ENCODE measurements at places on chromosomes 4 and X.

DNA sequence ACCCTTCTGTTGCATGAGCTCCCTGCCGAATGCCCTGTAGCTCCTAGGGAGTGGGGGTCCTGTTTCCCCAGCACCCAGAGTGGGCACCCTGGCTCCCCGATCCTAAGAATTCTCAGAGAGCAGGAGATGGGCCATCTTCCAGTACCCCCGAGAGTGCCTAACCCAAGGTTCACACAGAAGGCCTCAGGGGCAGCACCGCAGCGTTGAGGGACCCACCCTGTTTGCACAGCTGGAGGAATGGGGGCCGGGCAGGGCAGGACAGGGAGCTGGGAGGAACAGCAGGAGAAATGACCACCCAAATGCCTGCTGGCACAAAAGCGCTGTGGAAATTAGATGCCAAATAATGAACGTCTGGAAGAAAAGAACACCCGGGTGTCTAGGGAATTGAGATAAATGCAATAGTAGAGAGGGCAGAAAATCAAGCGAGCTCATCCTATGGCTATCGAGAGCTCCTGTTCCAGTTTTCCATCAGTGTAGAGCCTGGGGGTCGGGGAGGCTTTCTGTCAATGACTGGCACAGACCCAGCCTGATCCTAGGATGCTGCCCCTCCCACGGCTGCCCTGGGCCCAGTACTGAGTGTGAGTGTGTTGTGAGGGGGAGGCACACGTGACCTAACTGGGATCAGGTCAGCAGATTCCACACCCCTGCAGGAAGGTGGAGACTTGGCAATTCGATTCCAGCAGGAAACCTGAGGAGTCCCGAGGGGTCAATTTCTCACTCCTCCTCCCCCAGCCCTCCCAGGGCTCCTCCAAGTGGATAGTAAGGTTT is 25.7 kb downstream of the SEPTIN6 start:
- no peak for DNase-seq

DNA sequence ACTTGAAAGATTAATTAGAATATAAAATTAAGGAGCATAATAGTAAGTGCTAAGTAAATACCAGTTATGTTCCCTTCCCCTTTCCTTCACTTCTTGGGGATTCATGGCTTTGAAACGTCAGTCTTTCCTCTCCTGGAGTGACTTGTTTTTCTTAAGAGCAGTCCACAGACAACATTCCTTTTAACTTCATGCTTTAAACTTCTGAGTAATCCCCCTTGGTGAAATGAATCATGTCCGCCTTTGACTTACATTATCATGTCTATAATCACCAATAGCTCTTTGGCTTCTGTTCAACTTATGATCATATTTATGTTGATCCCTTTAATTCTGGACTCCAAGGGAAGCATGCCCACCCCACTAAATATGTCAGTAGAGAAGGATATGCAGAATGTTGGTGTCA is 1012.1 kb upstream of the SLIT2 start:
- no peak for DNase-seq

GRCh38 chrX:3526071-3526470 is 179.6 kb upstream of the MXRA5 start:
- peak; percentile 5 for DNase-seq

GRCh38 chrX:130550351-130550750 is 148.6 kb downstream of the RBMX2 start:
- DNase-seq, result no peak

DNA sequence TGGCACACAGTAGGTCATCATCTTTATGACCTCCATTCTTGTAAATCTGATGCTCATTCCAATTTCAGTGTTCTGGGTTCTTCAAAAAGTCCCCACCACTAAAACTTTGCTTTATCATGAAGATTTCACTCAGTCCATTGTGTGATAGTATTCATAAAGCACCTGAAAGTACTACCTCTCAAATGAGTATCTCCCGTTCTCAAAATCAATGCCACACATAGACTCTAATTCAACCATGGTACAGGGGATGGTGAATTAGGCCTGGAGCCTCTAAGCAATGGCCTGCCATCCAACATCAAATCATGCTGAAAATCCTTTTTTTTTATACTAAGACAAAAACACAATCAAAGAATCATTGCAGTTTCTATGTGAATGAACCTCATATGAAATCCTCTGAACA is 19.4 kb upstream of the WAS start:
- DNase-seq, result no peak

DNA sequence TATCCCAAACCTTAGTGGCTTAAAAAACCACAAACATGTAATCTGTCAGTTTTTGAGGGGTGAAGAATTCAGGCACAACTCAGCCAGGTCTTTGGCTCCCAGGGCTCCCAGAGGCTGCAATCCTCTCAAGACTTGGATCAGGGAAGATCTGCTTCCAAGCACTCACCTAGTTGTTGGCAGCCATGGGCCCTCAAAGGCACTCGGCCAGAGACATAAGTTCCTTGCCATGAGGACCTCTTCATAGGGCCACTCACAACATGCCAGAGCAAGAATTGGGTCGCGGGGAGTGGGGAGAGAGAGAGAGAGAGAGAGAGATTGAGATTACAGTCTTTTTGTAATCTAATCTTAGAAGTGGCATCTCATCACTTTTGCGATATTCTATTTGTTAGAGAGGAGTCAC is 77.1 kb upstream of the TBC1D9 start:
- no peak for DNase-seq

DNA sequence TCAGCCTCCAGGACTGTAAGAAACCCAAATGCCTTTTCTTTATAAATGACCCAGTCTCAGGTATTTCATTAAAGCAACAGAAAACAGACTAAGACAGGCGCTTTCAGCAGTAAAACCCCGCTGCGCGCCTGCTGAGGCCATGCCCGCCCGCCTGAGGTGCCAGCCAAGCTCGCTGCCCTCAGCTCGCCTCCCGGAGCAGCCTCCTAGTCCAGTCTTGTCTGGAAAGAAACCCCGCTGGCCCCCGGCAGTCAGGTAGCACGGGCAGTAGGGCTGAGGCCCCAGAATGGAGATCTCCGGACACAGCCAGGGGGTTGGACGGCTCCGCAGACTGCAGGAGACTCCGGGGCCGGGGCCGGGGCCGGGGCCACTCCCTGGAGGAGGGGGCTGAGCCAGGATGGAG is 31.7 kb downstream of the ZFYVE28 start:
- DNase-seq, result no peak

DNA sequence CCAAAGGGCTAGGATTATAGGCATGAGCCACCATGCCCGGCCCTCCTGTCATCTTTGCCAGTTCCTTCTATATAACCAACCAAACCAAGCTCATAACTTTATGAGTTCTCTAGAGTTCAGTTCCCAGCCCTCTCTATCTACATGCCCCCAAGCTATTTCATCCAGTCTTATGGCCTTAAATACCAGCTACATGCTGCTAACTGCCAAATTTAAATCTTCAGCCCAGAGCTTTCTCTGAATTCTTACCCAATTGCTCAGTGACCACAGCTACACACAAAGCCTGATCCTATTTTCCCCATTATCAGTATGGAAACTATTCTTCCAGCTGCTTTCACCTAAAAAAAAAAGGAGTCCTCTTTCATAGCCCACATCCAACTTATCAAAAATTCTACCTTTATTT is 23.1 kb downstream of the TMEM184C start:
- no peak for DNase-seq

- no peak for DNase-seq
Observed at GRCh38 chr4:143341186-143341755, 4.6 kb downstream of the GAB1 start.

DNA sequence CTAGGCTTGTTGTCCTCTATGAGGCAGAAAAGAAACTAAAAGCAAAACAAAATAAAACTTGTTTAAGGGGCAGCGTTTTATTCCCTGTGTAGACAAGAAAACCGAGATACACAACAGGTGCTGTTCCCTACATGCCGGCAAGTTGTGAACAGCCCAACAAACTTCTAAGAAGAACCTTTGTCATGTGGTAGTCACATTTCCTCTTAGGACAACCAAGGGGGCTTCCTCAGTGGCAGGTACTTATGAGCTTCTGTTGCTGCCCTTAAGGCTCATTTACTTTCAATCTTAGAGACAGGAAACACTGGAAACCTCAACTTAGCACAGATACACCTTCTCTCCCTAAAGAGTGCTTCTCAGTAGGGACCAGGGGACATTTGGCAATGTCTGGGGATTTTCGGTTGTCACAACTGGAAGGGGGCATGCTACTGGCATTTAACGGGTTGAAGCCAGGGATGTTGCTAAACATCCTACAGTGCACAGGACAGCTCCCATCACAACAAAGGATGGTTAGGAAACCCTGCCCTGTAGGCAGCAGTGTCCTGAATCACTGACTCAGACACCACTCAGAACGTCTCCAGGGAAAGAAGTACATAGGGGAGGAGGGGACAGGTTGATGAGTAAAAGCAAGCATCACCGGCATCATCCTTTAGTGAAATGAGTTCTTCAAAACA is 111.0 kb downstream of the ASB9 start:
- DNase-seq, result no peak

- DNase-seq, result no peak
Observed at GRCh38 chrX:69221239-69222102, 56.2 kb upstream of the PJA1 start.

GRCh38 chr4:27293831-27294230 is 433.2 kb downstream of the STIM2 start:
- no peak for DNase-seq

DNA sequence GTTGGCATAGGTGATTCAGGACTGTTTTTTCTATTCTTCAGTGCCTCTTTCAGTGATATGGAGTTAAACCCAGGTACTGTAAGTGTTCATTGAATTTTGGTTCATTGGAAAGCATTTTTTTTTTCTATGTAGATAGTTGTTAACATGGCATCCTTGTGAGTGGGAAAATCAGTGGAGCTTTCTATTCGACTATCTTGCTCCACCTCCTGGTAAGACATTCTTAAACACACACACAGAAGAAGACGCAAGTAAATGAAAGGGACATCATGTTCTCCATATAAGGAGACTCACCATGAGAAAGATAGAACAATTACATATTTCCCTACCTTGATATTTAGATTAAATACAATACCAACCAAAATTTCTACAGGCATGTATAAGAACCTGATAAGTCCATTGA is 598.5 kb upstream of the SPANXN1 start:
- DNase-seq, result no peak

GRCh38 chr4:147370881-147371280 is 110.0 kb upstream of the EDNRA start:
- no peak for DNase-seq

- DNase-seq, result no peak
Observed at GRCh38 chr4:112693507-112693906, 56.6 kb downstream of the LARP7 start.

DNA sequence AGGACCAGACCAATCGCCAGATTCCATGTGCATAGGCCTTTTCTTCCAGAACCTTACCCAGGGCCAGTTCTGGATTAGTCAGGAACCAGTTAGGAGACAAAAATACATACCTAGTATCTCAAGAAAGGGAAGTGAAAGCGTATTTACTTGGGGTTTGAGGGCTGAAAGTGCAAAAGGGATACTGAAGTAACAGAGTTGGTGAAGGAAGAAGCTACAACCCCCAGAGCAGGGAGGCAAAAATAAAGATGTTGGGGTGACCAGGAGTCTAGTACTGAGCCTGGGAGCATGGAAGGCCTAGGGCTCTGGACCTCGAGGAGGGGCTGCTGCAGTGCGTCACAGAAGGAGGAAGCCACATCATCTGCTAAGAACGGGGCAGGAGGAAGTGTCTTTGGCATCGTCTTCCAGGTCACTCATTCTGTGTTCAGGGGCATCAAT is 38.3 kb downstream of the TKTL1 start:
- no peak for DNase-seq

Data from heart right ventricle (tissue), 16 donors.